Activated CD4-positive, alpha-beta memory T cell treated with anti-CD3 and anti-CD28 coated beads for 36 hours (primary cell): ENCODE measurements at places on chromosomes 7 and 10. TPM values are rescaled to one million over a fixed set of nuclear protein-coding genes. Genes with fewer than 3 reads are reported as not detected.

The HNRNPF gene
- 504 TPM for total RNA-seq

The CSTF2T gene
- 26.4 TPM for total RNA-seq

The COL26A1 gene
- not detected for total RNA-seq

The CYP3A7 gene
- not detected for total RNA-seq

- DNase-seq, result peak; percentile 78
Observed at GRCh38 chr7:144384555-144385245, 18.8 kb downstream of the NOBOX start.

DNA sequence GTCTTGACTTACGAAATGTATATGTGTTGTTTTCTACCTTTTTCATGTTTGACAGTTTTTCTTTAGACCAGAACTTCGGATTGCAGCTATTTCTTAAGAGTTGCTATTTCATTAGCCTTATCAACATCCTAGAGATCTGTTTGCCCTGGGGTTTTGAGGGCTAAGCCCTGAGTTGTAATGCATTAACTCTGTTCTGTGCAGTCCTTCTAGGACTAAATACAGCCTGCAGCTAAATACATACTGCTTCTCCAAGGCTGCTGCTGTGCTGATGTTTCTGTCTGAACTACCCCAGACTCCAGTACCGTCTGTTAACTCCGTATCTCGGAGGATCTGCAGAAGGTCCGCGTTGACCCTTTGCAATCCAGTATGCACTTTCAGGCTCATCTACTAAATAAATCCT is 26.5 kb downstream of the KIAA1217 start:
- no peak for DNase-seq

DNA sequence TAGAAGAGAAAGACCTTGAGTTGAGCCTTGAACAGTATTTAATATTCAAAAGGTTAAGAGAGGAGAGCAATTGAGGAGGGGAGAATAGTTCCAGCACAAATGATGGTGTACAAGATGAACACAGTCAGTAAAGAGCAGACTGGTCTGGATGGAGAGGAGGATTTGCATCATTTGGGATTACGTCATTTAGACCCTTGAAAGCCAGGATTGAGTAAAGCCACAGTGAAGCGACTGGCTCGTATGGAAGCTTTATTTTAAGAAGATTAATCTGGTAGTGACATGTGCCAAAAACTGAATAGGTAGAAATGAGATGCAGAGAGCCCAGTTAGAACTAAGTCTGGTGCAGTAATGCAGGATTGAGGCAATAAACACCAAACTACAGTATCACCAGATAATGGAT is 52.6 kb downstream of the TRUB1 start:
- DNase-seq, result no peak

DNA sequence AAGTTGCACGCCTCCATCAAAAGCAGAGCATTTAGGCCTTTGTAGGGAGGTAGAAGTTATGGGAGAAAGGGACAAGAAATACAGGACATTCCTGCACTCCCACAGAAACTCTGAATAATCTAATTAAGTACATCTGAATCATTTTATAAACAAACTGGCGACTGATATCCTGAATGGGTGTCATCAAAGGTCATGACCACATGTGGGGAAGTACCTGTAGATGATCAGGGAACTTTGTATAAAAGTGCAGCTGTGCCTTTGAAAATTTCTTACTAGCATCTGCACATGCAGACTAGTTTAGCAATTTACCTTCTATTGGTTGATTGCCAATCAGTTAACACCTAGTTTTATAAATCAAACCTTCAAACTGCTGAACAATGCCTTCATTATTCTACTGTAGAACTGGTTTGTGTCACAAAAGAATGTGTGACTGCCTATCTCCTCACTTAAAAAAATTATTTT is 17.1 kb downstream of the STEAP4 start:
- no peak for DNase-seq

- DNase-seq, result no peak
Observed at GRCh38 chr7:38801786-38802185, 107.2 kb downstream of the VPS41 start.

GRCh38 chr10:65846949-65847348 is 1078.9 kb upstream of the LRRTM3 start:
- DNase-seq, result no peak

DNA sequence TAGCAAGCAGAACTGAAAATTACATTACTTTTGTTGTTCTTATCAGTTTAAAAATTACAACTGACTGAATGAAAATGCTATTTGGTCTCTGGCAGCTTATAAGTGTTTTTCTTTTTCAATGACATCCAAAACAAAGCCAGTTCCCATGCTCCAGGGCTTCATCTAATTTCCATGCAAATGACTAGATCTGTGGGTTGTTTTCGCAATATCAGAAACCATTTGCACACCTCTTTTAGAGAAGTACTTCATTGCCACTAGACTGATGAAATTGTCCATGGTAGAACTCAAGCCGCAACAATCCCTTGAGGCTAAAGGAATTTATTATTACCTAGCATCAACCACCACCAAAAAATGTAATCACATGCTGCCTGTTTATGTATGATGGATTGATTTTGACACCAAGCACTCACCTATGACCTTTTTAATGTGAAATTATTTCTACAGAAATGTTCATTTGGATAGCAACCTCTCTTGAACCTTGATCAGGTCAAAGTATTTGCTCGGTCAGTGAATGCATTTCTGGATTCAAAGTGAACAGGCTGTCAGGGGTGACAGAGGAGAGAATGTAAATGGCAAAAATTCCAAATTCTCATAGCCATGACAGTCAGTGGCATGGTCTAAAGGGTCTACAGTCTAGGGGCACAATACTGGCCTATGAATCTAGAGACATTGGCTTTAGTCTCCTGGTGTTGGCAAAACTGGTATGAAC is 769.3 kb downstream of the SORCS1 start:
- no peak for DNase-seq
